ENCODE measurements at places on chromosomes 3 and 15. TPM values are rescaled to one million over a fixed set of nuclear protein-coding genes. Genes with fewer than 3 reads are reported as not detected.
A peak's percentile ranks its signal among the peaks of the same experiment; 100 is the strongest.

Gene C3orf49
- total RNA-seq = not detected

- no peak for DNase-seq
- H3K27me3 ChIP-seq = no peaks in the 10 kb centered on the region
- H3K27ac ChIP-seq = peak overlapping the region; percentile 13
- peaks cover 7% of the 10 kb centered on the region for H3K4me1 ChIP-seq
- no peak overlapping the region for H3K4me3 ChIP-seq
- H3K36me3 ChIP-seq = no peaks in the 10 kb centered on the region
Observed at GRCh38 chr3:187183210-187183862, 13.9 kb upstream of the RTP1 start.

DNA sequence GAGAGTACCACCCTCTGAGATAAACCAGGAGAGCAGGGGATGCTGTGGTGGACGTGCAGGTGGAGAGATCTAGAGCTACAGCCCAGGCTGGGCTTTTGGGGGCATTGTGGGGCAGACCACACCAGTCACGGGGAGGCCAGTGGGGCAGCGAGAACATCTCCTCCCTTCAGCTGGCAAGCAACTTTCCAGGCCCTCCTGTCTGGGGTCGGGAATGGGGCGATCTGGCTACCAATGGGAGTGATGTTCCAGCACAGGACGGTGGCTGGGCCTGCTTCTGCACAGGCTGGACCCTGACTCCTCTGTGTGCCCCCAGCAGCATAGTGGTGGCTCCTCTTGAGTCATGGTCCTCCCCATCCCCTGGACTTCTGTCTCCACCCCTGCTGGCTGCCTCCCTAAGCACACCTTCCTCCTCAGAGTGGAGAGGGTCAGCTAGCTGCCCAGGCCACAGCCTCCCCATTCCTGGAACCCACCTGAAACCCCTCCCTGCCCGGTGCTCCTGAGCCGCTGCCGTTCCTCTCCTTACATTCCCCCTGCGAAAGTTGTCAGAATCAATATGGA is 16.1 kb downstream of the IRAK2 start:
- no peaks in the 10 kb centered on the region for H3K27me3 ChIP-seq
- H3K4me3 ChIP-seq = no peak overlapping the region
- no peaks in the 10 kb centered on the region for H3K36me3 ChIP-seq
- peaks cover 2% of the 10 kb centered on the region for H3K4me1 ChIP-seq

GRCh38 chr3:174242311-174243041 is 616.7 kb upstream of the NAALADL2 start:
- DNase-seq = no peak
- no peak overlapping the region for H3K27ac ChIP-seq
- H3K27me3 ChIP-seq = no peaks in the 10 kb centered on the region
- H3K36me3 ChIP-seq = no peaks in the 10 kb centered on the region

DNA sequence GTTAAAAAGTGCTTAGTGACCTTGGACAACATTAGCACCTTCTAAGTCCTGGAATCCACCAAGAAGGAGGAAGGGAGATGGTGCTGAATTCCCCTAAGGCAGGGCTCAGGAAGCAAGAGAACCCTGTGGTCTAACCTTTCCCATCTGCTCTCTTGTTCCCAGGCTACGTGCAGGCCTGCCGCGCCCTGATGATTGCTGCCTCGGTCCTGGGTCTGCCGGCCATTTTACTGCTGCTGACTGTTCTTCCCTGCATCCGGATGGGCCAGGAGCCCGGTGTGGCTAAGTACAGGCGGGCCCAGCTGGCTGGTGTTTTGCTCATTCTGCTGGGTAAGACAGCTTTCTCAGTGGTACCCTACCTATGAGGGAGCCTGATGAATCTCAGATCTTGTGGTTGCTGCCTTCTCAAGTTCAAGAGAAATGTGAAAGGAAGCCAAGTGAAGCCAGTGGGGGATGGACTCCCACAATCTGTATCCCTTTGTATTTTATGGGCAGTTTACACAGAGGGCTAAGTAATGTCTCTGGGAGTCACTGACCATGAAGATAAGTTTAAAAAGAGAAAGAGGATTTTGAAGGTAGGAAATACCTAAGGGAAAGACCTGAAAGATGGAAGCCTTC is 4.4 kb downstream of the CLDN11 start:
- peaks cover 3% of the 10 kb centered on the region for H3K4me1 ChIP-seq
- H3K27me3 ChIP-seq = peaks cover 7% of the 10 kb centered on the region
- H3K27ac ChIP-seq = no peak overlapping the region
- H3K4me3 ChIP-seq = no peak overlapping the region

Gene GPR171
- total RNA-seq = 2.7 TPM

DNA sequence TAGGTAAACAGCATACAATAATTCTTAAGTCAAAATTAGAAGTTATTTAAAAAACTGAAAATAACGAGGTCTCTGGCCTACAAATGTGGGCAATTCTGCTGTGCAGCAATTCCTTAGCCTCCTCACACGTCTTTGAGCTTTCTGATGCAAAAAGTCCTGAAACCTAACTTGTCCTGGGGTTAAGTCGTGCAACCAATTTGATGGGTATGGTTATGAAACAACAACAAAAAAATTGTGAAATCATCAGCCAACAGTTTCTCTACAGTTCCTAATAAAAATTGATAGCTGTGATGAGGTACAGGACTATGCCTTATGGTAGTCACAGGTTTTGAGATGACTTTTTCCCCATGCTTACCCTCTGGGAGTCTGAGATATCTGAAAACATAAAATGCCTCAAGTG is 6.5 kb upstream of the GLB1 start:
- DNase-seq = no peak
- H3K36me3 ChIP-seq = no peaks in the 10 kb centered on the region
- H3K27me3 ChIP-seq = no peaks in the 10 kb centered on the region
- H3K4me1 ChIP-seq = no peaks in the 10 kb centered on the region

GRCh38 chr3:122188737-122189136 is 5.3 kb downstream of the CASR start:
- no peak overlapping the region for H3K4me3 ChIP-seq
- no peak overlapping the region for H3K27ac ChIP-seq
- peaks cover 9% of the 10 kb centered on the region for H3K4me1 ChIP-seq
- H3K36me3 ChIP-seq = no peaks in the 10 kb centered on the region
- DNase-seq = no peak

DNA sequence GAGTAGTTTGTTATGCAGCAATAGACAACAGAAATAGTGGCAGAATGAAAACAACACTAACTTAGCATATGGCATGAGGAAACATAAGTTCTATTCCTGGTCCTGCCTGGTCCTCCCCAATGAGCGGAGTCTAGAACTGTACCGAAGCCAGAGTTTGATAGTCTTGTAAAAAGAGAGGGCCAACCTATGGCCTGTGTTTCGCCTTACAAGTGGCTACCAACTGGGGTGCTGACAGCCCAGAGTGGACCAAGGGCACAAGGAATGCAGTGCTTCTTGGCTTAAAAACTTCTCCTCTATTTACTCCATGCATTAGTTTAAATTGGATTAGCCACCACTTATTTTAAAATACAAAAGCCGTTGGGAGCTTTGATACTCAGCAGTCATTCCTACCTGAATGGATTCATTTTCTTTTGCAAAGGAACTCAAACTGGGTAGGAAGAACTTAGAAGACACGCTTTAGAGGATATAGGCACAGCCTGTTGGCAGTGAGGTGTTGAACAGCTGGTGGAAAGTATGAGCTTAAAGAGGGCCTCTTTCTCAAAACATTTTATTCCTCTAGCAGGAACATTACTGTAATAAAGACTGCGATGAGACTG is 302.9 kb downstream of the PLCL2 start:
- no peak overlapping the region for H3K27ac ChIP-seq
- no peak for DNase-seq
- no peak overlapping the region for H3K4me3 ChIP-seq
- no peaks in the 10 kb centered on the region for H3K27me3 ChIP-seq
- H3K4me1 ChIP-seq = no peaks in the 10 kb centered on the region
- peaks cover 25% of the 10 kb centered on the region for H3K36me3 ChIP-seq

DNA sequence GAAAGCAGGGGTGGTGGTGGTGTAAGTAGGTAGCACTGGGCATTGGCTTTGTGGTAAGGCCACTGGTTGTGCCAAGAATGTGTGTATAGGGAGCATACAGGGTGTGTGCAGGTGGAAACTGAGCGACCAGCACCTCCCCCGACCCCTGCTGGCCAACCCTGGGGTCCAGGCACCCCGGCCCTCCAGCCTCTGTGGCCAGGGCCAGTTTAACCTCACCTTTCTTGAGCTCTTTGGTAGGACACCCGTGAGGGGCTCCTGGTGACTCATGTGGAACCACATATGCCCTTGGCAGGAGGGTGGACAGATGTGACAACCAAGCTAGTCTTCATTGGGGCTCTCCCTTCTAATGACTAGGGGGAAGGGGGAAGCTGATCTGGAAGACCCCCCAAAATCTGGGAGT is 19.5 kb downstream of the SHF start:
- no peak overlapping the region for H3K27ac ChIP-seq
- peaks cover 16% of the 10 kb centered on the region for H3K4me1 ChIP-seq

Gene CISH
- 9.3 TPM for total RNA-seq

GRCh38 chr3:47579875-47580274 is 1.2 kb upstream of the CSPG5 start:
- DNase-seq = no peak
- peaks cover 44% of the 10 kb centered on the region for H3K27me3 ChIP-seq
- H3K27ac ChIP-seq = no peak overlapping the region
- peaks cover 10% of the 10 kb centered on the region for H3K4me1 ChIP-seq
- H3K36me3 ChIP-seq = no peaks in the 10 kb centered on the region
- no peak overlapping the region for H3K4me3 ChIP-seq

DNA sequence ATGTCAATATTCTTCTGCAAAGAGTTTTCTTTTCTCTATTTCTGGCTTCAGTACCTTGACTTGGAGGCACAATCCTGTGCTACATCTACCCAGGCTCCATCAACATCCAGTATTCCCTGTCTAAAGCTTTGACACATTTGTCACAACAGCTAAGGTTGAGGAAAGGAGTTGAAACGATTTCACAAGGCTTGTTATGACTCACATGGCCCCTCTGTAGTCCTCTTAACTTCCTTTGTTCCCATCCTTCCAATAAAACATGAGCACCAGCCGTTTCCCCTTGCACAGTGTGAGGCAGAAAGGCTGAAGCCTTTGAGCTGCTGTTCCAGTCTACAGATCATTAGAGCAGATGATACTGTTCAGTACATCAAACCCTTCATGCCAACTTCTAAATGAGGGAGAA is 163.0 kb upstream of the TMCO5A start:
- H3K27ac ChIP-seq = no peak overlapping the region
- H3K4me3 ChIP-seq = no peak overlapping the region
- no peak for DNase-seq
- H3K36me3 ChIP-seq = no peaks in the 10 kb centered on the region
- H3K27me3 ChIP-seq = no peaks in the 10 kb centered on the region

GRCh38 chr3:14462738-14463137 is 60.3 kb downstream of the SLC6A6 start:
- H3K27ac ChIP-seq = no peak overlapping the region
- DNase-seq = no peak
- no peak overlapping the region for H3K4me3 ChIP-seq
- no peaks in the 10 kb centered on the region for H3K36me3 ChIP-seq
- H3K27me3 ChIP-seq = no peaks in the 10 kb centered on the region

Gene PXYLP1
- total RNA-seq = 4.6 TPM

DNA sequence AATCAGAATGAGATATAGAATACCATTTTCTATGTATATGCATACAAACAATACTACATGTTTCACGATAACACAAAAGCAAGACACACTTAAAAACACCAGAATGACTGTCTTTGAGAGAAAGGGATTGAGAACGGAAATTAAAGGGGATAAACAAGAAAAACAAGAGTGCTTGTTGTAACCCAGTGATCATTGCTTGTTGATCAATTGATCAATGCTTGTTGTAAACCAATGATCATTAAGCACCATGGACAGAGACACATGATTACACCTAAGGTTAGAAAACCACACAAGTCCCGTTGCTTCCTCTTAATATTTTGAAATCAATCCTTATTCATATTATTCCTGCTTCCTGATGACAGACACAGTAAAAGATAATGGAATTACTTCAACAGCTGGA is 1.1 kb upstream of the OR4F15 start:
- no peaks in the 10 kb centered on the region for H3K36me3 ChIP-seq
- no peak for DNase-seq
- no peak overlapping the region for H3K27ac ChIP-seq
- H3K4me1 ChIP-seq = no peaks in the 10 kb centered on the region
- no peak overlapping the region for H3K4me3 ChIP-seq
- no peaks in the 10 kb centered on the region for H3K27me3 ChIP-seq

DNA sequence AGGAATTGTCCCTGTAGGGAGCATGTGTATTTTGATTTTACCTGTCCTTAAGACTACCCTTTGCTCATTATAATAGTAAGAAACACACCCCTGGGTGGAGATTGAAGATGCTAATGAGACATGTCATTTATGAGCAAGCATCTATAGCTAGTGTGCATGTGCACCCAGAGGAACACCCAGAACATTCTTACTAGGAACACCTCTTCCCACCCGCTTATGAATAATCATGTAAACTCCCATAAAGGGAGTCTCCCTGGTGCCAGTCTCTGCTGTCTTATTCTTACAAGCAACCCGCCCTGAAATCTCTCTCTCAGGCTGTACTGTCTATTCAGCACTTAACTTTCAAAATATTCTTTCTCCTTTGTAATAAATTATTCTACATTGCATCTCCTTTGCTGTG is 1227.3 kb downstream of the ROBO1 start:
- H3K27ac ChIP-seq = no peak overlapping the region
- no peaks in the 10 kb centered on the region for H3K36me3 ChIP-seq
- no peaks in the 10 kb centered on the region for H3K27me3 ChIP-seq
- no peak overlapping the region for H3K4me3 ChIP-seq
- DNase-seq = no peak

GRCh38 chr15:95574053-95574452 is 756.4 kb upstream of the NR2F2 start:
- H3K36me3 ChIP-seq = no peaks in the 10 kb centered on the region
- no peak for DNase-seq
- H3K4me1 ChIP-seq = no peaks in the 10 kb centered on the region
- H3K4me3 ChIP-seq = no peak overlapping the region

DNA sequence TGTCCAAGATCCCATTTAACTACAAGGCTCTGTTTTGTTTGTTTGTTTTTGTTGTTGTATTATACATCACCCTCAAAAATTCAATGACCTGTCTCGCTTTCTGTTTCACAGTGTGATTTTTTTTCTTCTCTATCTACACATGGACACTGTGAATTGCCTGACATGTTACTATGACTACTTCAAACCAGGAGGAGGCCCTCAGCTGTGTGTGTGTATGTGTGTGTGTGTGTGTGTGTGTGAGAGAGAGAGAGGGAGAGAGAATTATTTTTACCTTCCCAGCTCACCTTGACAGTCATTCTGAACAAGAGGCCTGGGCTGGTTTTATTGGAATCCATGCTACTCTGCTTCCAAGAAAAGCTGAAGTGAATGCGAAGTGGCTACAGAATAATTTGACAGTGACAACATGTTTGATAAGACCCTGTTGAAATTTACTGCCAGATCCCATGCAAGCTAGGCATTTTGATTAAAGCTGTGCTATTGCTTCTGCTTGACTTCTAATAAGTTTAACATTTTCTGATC is 841.4 kb downstream of the NSUN3 start:
- no peaks in the 10 kb centered on the region for H3K4me1 ChIP-seq
- H3K27ac ChIP-seq = no peak overlapping the region
- no peaks in the 10 kb centered on the region for H3K36me3 ChIP-seq
- DNase-seq = no peak
- H3K4me3 ChIP-seq = no peak overlapping the region

Gene DLEC1
- total RNA-seq = not detected

- H3K36me3 ChIP-seq = no peaks in the 10 kb centered on the region
- H3K4me3 ChIP-seq = no peak overlapping the region
Observed at GRCh38 chr3:153348457-153349107, 186.6 kb downstream of the RAP2B start.

- H3K27ac ChIP-seq = no peak overlapping the region
- no peaks in the 10 kb centered on the region for H3K27me3 ChIP-seq
- DNase-seq = no peak
Observed at GRCh38 chr3:194800002-194800401, 114.3 kb downstream of the FAM43A start.

- no peaks in the 10 kb centered on the region for H3K4me1 ChIP-seq
- no peaks in the 10 kb centered on the region for H3K27me3 ChIP-seq
- H3K36me3 ChIP-seq = no peaks in the 10 kb centered on the region
- no peak for DNase-seq
- H3K27ac ChIP-seq = no peak overlapping the region
- no peak overlapping the region for H3K4me3 ChIP-seq
Observed at GRCh38 chr3:181558870-181559269, 152.9 kb upstream of the SOX2 start.
